Thoracic aorta endothelial cell (primary cell): ENCODE measurements at places on chromosomes 11 and 22. TPM values are rescaled to one million over a fixed set of nuclear protein-coding genes. Genes with fewer than 3 reads are reported as not detected.

The KRTAP5-7 gene
- 0.07 and 0.13 TPM in 2 replicates for total RNA-seq

The THY1 gene
- total RNA-seq: 0.65 and 0.80 TPM in 2 replicates

The GLYAT gene
- not detected in 2 replicates for total RNA-seq

The NEFH gene
- 1.3 and 1.6 TPM in 2 replicates for total RNA-seq
